Activated CD4-positive, alpha-beta memory T cell treated with anti-CD3 and anti-CD28 coated beads for 36 hours (primary cell): ENCODE measurements at places on chromosomes 5 and 9.
A peak's percentile ranks its signal among the peaks of the same experiment; 100 is the strongest.

DNA sequence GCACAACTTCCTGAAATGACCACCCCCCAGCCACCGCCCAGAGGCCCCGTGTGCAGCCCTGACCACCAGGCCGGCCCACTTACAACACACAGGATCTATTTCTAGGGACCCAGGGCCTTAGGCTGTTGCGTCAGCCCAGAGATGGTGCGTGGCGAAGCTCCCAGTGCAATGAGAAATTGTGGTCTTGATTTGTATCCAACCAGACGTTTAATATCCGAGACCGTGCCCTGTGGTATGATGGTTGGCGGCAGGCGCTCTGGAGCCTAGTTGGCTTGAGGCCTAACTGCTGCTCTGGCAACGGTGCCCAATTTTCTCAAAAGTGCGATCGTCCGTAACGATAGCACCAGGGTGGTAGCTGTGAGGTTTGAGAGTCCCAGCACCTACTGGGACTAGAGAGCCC, 32.6 kb upstream of the SLC6A19 start:
- DNase-seq = no peak

DNA sequence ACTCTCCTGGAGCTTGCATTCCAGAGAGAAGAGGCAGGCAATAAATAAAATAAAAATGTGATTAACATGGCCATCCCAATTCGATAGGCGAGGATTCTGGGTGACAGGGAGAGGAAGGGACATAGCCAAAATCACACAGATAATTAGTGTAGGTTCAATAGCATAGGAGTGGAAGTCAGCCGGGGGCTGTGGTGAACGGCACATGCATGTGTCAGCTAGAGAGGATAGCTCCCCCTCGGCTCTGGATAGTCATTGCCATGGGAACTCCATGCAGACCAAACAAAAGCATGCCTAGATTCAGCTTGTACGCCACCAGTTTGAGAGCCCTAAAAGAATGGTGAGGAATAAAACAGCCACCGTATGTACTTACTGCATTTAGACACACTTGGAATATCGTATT, 223.5 kb downstream of the GRIA1 start:
- DNase-seq = no peak

- DNase-seq = no peak
These were observed 76.3 kb upstream of the TNC start for GRCh38 chr9:115194216-115194615.

DNA sequence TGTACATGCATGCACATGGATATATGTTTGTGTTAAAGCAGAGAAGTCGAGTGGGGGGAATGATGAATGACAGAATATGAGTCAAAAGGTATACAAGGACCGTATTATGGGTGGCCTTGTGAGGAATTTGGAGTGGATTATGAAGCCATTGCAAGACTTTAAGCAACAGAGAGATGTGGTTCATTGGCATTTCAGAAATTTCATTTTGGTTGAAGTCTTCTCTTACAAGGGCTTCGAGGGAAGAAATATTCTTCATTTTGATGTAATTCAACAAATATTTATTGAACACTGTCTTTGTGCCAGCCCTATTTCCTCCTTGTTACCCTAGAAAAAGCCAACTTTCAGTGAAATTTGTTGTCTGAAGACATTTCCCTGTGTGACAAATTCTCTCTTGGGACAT, 83.9 kb upstream of the SLCO6A1 start:
- no peak for DNase-seq

- DNase-seq = no peak
These were observed 482.2 kb upstream of the PAPPA start for GRCh38 chr9:115671236-115671962.

DNA sequence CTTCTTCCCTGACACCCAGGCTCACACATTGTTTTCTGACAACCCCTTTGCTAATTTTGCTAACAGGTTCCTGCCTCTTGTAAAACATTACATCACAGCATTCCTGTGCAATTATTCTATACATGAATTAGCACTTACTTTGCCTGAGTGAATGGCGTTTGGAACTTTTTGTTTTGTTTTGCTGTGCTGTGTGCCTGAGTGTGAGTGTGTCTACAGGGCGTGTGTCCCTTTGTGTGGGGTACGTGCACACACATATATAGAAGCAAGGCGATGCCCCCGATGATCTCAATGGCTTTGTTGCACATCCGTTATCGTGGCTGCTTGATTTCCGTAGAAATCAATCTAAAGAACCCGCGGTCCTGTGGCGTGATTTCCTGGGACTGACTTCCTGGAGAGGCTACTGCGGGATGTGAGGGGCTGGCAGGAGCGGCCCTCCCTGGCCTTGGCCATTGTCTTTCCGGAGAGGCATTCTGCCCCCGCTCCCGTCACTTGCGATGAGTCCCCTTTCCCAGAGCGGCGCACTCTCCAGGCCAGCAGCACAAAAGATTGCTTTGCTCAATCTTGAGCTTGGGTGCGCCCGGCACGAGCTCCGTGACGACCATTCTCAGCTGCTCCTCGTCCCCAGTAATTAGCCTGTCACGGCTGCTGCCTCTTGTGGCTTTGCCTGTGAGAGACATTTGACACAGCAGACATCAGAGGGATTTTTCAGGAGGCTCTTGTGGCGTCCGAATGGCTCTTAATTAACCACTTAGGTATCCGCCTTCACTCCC, 398.1 kb upstream of the IRX1 start:
- no peak for DNase-seq

- DNase-seq = no peak
These were observed 44.5 kb downstream of the ERCC6L2 start for GRCh38 chr9:95920017-95920416.

DNA sequence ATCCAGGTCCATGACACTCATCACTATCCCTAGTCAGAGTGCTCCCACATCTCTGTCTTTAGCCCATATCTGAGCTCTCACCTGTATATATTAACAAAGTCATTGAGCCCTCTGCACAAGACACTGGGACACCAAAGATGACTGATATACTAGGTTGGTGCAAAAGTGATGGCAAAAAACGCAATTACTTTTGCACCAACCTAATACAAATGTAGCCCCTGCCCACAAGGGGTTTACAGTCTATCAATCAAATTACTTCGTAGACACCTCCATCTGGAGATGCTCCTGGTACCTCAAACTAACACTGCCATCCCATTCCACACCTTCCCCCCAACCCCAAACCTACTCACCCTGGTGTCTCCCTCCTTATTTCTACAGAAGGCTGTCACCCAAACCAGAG, 194.1 kb downstream of the MCTP1 start:
- no peak for DNase-seq

DNA sequence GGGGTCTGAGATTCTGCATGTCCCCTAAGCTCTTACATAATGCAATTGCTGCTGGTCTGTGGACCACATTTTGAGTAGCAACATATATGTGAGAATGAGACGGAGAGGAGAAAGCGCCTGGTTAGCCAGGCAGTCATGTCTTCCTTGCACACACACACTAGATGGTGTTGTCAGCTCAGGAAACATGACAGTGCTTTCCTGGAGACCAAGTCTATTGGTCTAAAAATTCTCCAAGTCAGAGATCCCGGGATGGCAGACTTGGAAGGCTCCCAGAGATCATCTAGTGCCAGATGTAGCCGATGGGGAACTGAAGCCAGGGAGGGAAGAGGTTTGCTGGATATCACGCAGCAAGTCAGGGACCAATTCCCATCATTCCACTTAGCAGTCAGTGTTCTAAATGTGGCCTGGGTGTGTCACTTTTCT, 53.4 kb downstream of the GALNT12 start:
- DNase-seq = no peak

- no peak for DNase-seq
These were observed 141.3 kb downstream of the MAN2A1 start for GRCh38 chr5:109830955-109831502.

- DNase-seq = peak; percentile 12
These were observed 2124.9 kb downstream of the MAT2B start for GRCh38 chr5:165630261-165630778.

DNA sequence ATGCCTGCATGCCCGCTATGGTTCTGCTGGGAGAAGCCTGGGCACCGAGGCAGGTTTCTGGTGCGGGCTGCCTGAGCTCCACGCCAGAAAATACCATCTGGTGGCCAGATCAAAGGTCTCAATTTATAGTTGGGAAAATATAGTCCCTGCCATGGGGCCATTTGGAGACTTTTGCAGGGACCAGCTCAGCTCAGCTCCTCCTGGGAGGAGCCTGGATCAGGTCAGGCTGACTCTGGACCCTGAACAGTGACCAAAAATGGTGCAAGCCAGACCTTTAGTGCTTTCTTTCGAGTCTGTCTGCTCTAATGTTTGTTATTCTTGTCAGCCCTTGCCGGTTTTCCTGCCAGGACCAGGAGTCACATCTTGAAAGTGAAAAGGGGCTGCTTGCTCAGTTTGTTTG, 31.8 kb downstream of the HMCN2 start:
- DNase-seq = no peak
